ENCODE measurements at places on chromosomes 12 and 14. TPM values are rescaled to one million over a fixed set of nuclear protein-coding genes. Genes with fewer than 3 reads are reported as not detected.

The RNASE4 gene
- 1.0 TPM for total RNA-seq

The NTF3 gene
- total RNA-seq, result not detected

The GLIPR1L1 gene
- not detected for total RNA-seq

The SMCO2 gene
- total RNA-seq, result 1.4 TPM

The LRRC9 gene
- not detected for total RNA-seq

The ARHGAP9 gene
- 192 TPM for total RNA-seq

The JPH4 gene
- total RNA-seq, result not detected

The PCBP2 gene
- 684 TPM for total RNA-seq

The SSPN gene
- total RNA-seq, result not detected

The ANKRD33 gene
- not detected for total RNA-seq

The OR4E2 gene
- total RNA-seq, result not detected

The MIPOL1 gene
- total RNA-seq, result 0.02 TPM

The ACACB gene
- total RNA-seq, result 7.5 TPM

The A2ML1 gene
- total RNA-seq, result not detected

The SLC25A47 gene
- not detected for total RNA-seq

The BDKRB2 gene
- total RNA-seq, result not detected

The MYO1A gene
- total RNA-seq, result 1.4 TPM

The LRTM2 gene
- total RNA-seq, result not detected
